ENCODE measurements at places on chromosomes 16 and 17. TPM values are rescaled to one million over a fixed set of nuclear protein-coding genes. Genes with fewer than 3 reads are reported as not detected.

Gene G6PC1
- not detected for total RNA-seq

GRCh38 chr16:89693931-89694783, 7.3 kb downstream of the SPATA2L start:
- no peaks in the 10 kb centered on the region for H3K4me1 ChIP-seq
- no peak overlapping the region for H3K4me3 ChIP-seq
- H3K36me3 ChIP-seq = peaks cover 17% of the 10 kb centered on the region
- DNase-seq = no peak

- no peaks in the 10 kb centered on the region for H3K4me1 ChIP-seq
- DNase-seq = no peak
- H3K27ac ChIP-seq = no peak overlapping the region
- no peaks in the 10 kb centered on the region for H3K36me3 ChIP-seq
- H3K27me3 ChIP-seq = no peaks in the 10 kb centered on the region
Measured at GRCh38 chr17:33436321-33436720, 143.2 kb upstream of the ASIC2 start.

DNA sequence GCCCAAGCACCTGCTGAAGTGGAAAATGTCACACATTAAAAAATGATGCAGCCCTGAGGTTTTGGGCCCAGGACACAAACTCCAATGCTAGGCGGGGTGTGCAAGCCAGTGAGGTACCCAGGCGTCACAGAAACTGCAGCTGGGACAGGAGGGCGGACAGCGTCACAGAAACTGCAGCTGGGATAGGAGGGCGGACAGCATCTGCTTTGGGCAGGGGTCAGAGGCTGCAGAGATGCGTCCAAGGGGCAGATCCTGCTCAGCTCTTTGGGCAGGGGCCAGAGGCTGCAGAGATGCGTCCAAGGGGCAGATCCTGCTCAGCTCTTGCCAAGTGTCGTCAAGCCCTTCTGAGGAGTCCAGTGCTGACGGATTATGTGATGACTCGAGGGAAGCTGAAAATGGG, 43.9 kb upstream of the RCVRN start:
- H3K4me1 ChIP-seq = no peaks in the 10 kb centered on the region
- DNase-seq = no peak
- H3K36me3 ChIP-seq = no peaks in the 10 kb centered on the region
- no peak overlapping the region for H3K27ac ChIP-seq

DNA sequence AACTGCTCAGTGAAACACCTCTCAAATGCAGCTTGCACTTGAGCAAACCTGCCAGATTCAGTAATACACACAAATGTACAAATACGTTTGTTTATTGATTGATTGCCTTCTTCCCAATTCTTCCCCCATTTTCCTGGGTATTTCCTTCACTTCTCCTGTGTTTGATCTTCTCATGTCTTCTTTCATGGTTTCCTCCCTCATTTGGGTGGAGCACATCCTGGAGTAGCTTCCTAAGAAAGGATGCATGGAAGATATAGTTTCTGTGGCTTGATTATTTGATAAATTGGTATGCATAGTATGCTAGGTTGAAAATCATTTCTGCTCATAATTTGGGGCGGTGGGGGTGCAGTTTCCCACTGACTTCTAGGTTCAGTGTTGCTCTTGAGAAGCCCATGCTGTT, 28.8 kb downstream of the JPH3 start:
- no peak overlapping the region for H3K27ac ChIP-seq
- H3K4me1 ChIP-seq = peaks cover 5% of the 10 kb centered on the region
- H3K36me3 ChIP-seq = no peaks in the 10 kb centered on the region
- DNase-seq = no peak
